Stimulated activated CD8-positive, alpha-beta memory T cell treated with anti-CD3 and anti-CD28 coated beads, Interleukin-7, amount 100 ng/mL, for 1 hour (primary cell): ENCODE measurements at places on chromosomes 12 and 14.

- no peak for DNase-seq
Observed at GRCh38 chr14:39847194-39847593, 415.0 kb upstream of the FBXO33 start.

DNA sequence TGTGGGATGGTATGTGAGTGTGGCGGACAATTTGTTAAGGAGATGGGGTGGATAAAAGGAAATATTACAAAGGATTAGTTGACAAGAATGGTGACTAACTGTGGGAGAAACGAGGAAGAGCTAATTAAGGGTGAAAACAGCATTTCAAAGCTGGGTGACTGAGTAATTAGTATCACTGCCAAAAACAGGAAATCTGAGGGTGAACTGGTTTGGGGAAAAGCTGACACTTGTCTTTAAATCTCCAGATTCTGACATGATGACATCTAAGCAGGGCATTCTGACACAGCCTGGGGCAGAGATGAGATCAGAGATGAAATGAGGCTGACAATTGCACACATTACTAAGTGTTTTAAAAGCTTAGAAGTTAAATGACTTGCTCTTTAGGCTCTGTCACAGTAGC, 42.4 kb upstream of the CCDC175 start:
- DNase-seq, result no peak

DNA sequence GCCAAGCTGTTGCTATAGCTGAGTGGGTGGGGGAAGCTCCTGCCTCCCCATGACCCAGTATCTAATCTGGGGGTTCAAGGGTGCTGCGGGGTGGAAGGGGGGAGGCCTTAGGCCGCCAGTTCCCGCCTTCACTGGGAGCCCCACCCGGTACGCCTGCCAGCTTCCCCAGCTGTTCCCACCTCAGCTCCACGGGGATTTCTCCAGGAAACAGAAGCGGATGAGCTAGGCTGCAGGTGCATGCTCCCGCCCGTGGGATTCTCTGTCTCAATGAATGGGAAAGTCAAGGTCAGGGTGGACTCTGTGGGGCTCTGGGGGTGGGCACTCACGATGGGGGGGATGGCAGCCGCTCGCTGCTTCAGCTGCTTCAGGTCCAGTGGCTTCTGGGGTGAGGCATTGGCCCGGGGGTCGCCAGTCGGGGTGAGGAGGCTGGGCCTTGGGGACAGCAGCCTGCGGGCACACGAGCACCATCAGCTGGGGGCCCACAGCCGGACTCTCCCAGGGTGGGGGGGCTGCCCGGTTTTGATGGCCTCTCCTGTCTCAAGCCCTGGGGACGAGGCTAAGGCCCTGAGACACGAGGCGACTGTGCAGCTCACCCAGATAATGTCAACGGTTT, 68.6 kb downstream of the RFLNA start:
- DNase-seq, result no peak

DNA sequence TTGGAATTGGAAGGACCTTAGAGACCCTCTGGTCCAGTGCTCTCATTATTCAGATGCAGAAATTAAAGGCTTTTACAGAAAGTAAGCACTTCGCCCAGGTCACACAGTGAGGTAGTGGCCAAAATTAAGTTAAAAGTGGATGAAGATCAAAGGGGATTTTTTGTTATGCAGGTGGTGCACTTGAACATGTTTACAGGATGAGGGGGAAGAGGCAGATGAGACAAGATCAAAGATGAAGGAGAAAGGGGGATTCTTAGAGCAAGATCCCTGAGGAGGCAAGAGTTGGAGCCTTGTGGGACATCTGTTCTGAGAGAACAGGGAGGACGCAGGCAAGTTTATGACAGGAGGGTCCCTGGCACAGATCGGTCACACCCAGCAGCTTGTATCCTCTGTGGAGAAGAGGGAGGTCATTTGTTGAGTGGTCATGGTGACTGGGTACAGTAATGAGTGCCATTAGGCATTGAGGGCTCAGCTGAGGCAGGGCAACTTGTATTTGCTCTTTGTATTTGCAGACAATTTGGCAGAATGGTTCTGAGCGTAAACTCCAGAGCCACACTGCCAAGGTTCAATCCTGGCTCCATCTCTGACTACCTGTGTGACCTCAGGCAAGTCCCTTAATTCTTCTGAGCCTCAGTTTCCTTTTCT, 84.0 kb downstream of the BORCS5 start:
- no peak for DNase-seq

DNA sequence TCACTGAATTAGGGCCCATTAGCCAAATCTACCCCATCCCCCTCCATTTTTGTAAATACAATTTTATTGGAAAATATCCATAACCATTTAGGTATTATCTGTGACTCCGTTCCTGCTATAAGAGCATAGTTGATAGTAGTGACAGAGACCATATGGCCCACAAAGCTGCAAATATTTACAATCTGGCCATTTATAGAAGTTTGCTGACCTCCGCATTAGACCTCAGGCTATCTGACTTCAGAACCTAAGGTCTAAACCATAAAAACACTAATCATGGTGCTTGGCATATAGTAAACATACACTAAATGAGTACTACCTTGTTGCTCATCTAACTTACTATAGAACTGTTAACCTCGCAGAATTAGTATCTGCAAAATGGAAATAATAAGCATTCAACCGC, 124.8 kb downstream of the NPAS3 start:
- DNase-seq, result no peak

GRCh38 chr12:132446633-132447326, 43.2 kb upstream of the FBRSL1 start:
- no peak for DNase-seq
